ENCODE measurements at places on chromosomes 2 and 18.

- peak; percentile 31 for DNase-seq
Measured at GRCh38 chr2:159933727-159934049, 128.7 kb downstream of the PLA2R1 start.

DNA sequence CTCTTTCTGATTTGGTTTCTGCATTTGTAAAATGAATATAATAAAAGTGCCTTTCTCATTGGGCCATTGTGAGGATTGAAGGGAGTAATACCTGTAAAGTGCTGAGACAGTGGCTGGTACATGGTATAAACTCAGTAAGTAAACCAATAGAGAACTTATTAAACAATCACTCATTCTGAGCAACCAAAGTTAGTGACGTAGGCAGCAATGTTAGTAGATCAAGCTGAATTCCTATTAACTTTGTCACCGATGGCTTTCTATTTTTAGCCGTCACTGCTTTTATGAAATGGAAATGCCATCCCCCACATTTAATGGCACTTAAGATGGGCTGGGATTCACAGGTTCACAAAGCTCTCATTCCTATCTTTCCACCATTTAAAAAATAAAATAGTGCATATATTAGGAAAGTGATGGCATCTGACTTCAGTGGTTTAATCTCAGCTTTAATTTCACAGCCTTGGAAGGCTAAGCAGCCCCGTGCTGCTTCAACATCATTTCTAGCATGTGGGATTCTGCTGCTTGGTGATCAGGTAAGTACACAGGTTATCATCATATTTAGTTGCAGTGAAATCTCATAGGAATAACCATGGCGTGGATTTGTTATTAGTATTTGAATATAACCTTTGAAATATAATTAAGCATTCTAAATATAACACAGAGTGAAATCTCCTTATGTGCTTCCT, 17.6 kb upstream of the PPP4R1 start:
- DNase-seq, result no peak

DNA sequence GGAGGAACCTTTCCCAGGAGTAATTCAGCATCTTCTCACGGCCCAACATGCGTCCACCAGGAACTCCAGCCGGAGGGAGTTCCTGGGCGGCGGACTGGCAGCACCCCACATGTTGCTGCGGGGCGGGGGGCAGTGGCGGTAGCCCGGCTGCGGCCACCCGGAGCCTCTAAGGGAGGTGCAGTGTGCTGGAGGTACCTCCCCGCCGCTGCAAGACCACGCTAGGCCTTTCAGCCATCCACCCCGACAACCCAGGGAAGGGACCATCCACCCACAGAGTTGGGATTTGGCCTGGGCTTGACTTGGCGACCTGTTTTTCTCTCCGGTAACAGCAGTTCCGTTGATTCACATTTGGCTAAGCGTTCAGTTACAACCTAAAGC, 625 bp downstream of the LYPD6 start:
- DNase-seq, result no peak

GRCh38 chr2:74414441-74414840, 7.0 kb downstream of the C2orf81 start:
- DNase-seq, result no peak

DNA sequence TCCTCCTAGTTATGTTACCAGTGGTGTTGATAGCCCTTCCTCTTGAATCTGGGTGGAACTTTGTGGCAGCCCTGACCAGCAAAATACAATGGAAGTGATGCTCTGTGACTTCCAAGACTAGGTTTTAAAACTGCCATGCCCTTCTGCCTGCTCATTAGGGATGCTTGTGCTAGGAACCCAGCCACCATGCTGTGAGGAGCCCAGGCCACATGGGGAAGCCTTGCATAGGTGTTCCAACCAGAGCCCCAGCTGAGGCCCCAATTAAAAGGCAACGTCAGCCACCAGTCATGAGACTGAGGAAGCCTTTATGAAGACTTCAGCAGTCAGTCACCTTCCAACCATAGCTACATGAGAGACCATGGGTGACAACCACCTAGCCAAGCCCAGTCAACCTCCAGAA, 14.0 kb upstream of the MAPRE2 start:
- no peak for DNase-seq

- DNase-seq, result no peak
Measured at GRCh38 chr18:22346401-22346952, 71.2 kb downstream of the CTAGE1 start.

DNA sequence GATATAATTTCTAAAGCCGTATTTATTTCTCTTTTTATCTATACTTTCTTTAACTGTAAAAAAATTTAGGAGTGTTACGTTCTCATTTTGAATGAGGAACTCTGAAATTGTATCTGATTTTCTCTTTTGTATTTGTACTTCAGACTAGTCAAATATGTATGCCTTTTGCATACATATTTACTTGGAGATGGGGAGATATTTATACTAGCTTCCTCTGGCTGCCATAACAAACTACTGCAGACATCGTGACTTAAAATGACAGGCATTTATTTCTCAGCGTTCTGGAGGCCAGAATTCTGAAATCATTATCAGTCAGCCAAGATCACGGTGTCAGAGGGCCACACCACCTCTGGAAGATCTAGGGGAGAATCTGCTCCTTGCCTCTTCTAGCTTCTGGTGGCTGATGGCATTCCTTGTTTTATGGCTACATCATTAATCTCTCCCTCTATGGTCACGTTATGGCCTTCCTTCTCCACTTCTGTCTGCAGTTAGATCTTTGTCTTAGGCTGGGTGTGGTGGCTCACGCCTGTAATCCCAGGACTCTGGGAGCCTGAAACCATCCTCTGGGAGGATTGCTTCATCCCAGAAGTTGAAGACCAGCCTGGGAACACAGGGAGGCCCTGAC, 8.2 kb downstream of the LCLAT1 start:
- no peak for DNase-seq

- DNase-seq, result no peak
Measured at GRCh38 chr2:68715353-68716041, 19.1 kb upstream of the ARHGAP25 start.

DNA sequence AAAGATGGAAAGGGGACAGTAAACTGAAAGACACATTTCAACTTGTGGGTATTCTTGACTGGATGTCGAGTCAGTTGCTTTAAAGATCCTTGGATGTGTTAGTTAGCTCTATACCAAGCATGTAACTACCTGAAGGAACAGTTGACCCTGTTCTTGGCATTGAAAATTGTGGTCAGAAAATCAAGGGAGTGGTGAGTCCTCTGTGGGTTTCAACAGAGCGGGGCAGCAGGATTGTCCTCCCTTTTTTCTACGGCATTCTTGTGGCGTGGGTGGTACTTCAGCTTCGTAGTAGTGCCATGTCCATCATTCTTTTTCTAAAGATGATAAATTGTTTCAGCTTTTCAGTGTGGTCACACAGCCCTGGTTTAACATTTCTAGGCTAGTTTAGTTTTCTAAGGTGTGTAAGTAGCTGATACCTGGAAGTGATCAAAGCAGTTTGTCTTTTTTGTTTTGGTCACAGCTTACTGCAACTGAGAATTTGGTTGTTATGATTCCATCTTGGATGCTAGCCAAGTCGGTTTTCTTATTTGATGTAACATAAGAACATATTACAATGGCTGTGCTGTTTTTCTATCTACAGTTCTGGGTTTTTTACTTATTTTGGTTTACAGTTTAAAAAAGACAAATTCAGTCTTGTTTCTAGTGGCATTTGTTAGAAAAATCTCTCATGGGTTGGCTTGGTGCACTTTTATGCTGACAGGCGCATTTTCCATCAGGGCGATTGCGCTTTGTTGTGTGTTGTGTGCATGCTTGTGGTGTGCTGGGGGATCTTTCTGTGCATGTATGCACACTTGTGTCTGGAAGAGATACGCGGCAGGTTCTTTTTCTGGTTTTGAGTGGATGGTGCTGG, 84.7 kb downstream of the ZNF407 start:
- no peak for DNase-seq

GRCh38 chr18:62978251-62979049, 263.1 kb downstream of the PHLPP1 start:
- DNase-seq, result no peak

DNA sequence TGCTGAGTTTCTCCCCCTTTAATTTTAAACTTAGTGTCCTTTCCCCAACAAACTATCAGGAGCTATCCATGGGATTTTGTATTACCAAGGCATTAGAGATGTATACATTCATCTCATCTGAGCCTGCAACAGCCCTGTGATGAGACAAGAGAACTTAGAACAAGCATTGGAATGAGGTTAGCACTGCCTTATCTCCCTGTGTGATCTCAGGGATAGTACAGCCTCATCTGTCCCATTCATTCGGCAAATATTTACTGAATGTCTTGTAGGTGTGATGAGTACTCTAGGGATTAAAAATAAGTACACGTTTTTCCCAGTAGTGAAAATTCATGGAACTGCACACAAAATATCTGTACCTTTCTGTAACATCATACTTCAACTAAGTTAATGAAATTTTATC, 45.6 kb downstream of the PAIP2B start:
- no peak for DNase-seq

DNA sequence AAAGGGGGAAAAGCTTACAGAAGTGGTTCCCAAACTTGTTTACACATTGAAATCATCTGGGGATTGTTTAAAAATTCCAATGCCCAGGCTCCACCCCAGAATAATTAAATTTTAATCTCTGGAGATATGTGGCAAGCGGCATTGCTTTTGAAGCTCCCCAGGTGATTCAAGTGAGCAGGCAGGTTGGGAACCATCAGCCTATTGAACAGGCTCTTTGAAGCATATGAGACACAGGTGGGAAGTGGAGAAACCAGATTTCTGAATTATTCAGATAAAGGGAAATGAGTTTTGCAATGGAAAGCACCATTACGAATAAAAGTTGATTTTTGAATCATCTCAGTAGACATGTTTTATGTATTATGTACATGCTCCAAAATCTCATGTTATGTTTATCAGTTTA, 57.6 kb upstream of the NOSTRIN start:
- no peak for DNase-seq

DNA sequence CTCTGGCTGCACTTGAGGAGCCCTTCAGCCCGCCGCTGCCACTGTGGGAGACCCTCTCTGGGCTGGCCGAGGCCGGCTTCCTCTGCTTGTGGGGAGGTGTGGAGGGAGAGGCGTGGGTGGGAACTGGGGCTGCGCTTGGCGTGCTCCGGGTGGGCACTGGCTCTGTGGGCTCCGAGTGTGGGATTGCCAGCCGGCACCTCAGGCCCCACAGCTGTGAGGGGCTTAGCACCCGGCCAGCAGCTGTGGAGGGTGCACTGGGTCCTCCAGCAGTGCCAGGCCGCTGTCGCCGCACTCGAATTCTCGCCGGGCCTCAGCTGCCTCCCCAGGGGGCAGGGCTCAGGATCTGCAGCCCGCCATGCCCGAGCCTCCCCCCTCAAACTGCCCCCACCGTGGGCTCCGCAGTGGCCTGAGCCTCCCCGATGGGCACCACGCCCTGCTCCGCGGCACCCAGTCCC, 808.0 kb upstream of the SOX11 start:
- no peak for DNase-seq

DNA sequence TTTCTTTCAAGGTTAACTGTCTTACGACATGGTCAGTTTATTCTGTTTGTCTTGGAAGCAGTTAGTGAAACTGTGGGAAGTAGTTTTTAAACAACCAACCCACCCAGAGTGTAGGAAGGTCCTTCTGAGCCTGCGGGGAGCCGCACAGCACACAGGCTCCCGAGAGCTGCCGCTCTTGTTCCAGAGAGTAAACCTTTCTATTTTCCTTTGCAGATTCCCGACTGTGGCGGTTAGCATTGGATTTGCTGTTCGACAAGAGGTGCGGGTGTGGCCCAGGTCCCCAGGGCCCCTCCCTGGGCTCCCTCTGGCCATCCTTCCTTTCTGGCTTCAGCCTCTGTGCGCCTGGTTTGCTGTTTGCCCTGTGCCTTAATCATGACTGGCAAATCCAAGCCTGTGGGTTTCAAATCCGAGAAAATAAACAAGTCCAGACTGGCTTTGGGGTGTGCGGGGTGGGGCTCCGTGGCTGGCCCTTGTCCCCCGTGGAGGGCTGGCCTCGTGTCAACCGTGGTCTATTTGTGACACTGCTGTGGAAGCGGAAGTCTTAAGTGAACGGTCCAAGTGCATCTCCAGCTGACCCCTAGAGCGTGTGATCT, 30.7 kb downstream of the IMPA2 start:
- no peak for DNase-seq

DNA sequence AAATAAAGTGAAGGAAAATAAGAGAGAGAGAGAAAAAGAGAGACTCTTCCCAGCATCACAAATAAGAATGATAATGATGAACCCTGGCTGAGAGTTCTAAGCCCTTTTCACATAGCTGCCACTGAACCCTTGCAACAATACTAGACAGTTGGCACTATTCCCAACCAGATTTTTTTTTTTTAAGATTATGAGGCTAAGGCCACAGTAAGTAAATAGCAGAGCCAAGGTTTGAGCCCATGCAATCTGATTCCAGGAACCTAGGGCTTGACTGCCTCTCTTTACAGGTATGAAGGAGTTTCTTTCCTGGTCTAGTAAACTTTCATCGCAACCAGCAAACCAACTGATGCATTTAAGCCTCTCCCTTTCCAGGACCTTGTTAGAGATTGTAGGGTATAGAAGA, 424.6 kb downstream of the NCKAP5 start:
- no peak for DNase-seq

GRCh38 chr2:10333247-10333613, 30.5 kb downstream of the HPCAL1 start:
- no peak for DNase-seq

GRCh38 chr2:142723236-142723635, 154.2 kb upstream of the KYNU start:
- no peak for DNase-seq

DNA sequence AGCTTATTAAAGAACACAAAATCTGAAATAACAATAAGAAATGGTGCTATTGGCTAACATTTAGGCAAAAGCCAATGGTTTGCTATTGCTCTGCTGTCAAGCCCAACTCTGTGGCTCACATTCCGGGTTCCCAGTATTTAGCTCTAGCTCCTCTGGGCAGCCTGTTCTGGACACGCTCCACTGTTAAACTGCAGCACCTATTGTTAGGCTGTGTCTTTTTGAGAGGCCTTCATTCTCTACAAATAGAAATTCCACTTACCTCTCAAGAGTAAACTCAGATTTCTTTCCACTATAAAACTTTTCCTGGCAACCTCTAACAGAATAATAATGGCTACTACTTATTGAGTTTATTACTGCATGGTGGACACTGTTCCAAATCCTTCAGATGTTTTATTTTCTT, 3.7 kb upstream of the KLHL14 start:
- DNase-seq, result no peak

- no peak for DNase-seq
Measured at GRCh38 chr2:230770804-230771203, 58.2 kb downstream of the CAB39 start.

- peak; percentile 51 for DNase-seq
Measured at GRCh38 chr2:23404426-23404825, 19.4 kb downstream of the KLHL29 start.

DNA sequence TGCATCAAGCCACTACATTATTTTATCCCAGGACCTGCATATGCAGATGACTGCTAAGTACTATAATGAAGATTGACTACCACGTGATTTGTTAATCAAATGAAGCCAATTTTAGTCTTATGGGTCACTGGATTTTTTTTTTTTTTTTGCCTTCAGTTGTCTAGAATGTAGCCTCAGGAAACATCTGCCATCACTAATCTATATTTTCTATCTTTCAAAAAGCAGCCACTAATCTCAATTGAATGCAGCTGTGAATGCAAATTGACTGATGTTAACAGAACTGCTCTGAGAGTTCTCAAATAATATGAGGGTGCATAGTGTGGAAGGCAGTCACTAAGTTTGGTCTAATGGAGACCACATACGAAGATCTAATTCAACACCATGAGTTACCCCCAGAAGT, 106.3 kb downstream of the ABCA12 start:
- no peak for DNase-seq

GRCh38 chr2:71889759-71890684, 257.6 kb downstream of the CYP26B1 start:
- DNase-seq, result no peak

Measured in globus pallidus (tissue), 1 donor.